Natural killer cell treated with Interleukin-12 subunit alpha and Interleukin-12 subunit beta and Interleukin-15 and Interleukin-18, amount 100 ng/mL, for 72 hours (primary cell): ENCODE measurements at places on chromosomes 7 and 10. TPM values are rescaled to one million over a fixed set of nuclear protein-coding genes. Genes with fewer than 3 reads are reported as not detected.
A peak's percentile ranks its signal among the peaks of the same experiment; 100 is the strongest.

Gene PRLHR
- not detected for total RNA-seq

Gene FAM237B
- not detected for total RNA-seq

DNA sequence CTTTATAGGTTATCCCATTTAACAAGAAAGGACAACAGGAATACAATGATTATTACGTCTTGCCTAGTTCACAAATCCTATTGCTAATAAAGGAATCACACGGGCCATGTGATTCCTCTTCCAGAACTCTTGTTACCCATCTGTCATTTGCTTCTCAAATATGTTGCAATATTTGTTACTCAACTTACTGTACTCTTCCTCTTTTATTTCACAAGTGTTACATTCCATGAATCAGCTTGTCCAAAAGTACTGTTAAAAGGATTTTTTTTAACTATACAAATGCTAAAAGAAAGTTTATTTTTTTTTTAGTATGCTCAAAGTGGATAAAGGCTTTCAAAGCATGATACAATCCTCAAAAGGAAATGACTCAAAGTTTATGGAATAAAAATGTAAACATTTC lies 3.9 kb upstream of the CD36 start:
- no peaks in the 10 kb centered on the region for H3K4me1 ChIP-seq
- no peaks in the 10 kb centered on the region for H3K27me3 ChIP-seq
- H3K27ac ChIP-seq, result no peak overlapping the region
- H3K4me3 ChIP-seq, result no peak overlapping the region
- no peaks in the 10 kb centered on the region for H3K36me3 ChIP-seq
- DNase-seq, result no peak

Gene ADAM8
- total RNA-seq, result 211 TPM

GRCh38 chr10:87960230-87960629 lies 96.8 kb downstream of the PTEN start:
- no peaks in the 10 kb centered on the region for H3K4me1 ChIP-seq
- no peak for DNase-seq
- H3K27me3 ChIP-seq, result no peaks in the 10 kb centered on the region
- peaks cover 11% of the 10 kb centered on the region for H3K36me3 ChIP-seq

- H3K4me3 ChIP-seq, result no peak overlapping the region
- no peak for DNase-seq
- H3K27ac ChIP-seq, result no peak overlapping the region
- H3K27me3 ChIP-seq, result peaks cover 12% of the 10 kb centered on the region
- H3K4me1 ChIP-seq, result no peaks in the 10 kb centered on the region
Measured at GRCh38 chr7:28790467-28790866, 167.7 kb downstream of the TRIL start.

DNA sequence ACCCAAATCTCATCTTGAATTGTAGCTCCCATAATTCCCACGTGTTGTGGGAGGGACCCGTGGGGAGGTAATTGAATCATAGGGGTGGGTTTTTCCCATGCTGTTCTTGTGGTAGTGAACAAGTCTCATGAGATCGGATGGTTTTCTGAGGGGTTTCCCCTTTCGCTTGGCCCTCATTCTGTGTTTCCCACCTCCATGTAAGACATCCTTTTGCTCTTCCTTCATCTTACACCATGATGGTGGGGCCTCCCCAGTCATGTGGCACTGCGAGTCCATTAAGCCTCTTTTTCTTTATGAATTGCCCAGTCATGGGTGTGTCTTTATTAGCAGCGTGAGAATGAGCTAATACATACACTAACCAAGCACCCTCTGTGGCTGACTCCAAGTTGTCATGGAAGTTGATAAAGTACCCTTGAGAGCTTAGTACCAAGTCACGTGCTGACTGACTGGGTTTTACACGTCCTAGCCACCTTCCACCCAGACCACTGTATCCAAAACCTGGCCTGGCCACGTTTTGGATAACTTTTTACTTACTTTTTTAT lies 614.4 kb downstream of the SDK1 start:
- no peaks in the 10 kb centered on the region for H3K4me1 ChIP-seq
- peaks cover 12% of the 10 kb centered on the region for H3K27me3 ChIP-seq
- no peak overlapping the region for H3K4me3 ChIP-seq
- no peak overlapping the region for H3K27ac ChIP-seq
- no peaks in the 10 kb centered on the region for H3K36me3 ChIP-seq
- no peak for DNase-seq

Gene MOGAT3
- total RNA-seq, result not detected

Gene CLDN4
- total RNA-seq, result not detected

- H3K27ac ChIP-seq, result no peak overlapping the region
- H3K36me3 ChIP-seq, result no peaks in the 10 kb centered on the region
- peaks cover 24% of the 10 kb centered on the region for H3K4me1 ChIP-seq
- peaks cover 64% of the 10 kb centered on the region for H3K27me3 ChIP-seq
Measured at GRCh38 chr10:99531026-99531695, 1.6 kb upstream of the NKX2-3 start.

Gene RAMP3
- not detected for total RNA-seq

DNA sequence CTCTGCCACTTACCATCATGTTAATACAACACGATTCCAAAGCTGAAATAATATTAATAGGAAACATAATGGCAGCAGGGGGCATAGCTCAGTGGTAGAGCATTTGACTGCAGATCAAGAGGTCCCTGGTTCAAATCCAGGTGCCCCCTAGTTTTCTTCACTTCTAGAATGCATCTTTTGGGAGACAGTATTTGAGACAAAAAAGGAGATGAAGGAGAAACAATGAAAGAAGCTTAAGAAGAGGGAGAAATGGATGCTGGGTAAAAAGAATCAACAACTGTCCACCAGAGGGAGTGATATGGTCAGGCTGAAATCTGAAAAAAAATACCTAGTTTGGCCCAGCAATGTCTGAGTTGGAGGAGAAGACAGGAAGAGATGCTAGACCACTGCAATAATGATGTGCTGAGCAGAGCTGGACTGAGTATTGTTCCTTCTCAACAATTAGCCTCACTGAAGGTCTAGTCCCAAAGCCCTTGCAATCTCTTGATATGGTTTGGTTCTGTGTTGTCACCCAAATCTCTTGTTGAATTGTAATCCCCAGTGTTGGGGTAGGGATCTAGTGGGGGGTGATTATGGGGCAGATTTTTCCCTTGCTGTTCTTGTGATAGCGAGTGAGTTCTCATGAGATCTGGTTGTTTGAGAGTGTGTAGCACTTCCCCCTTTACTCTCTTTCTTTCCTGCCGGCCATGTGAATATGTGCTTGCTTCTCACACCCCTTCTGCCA lies 48.3 kb downstream of the ZNF783 start:
- no peaks in the 10 kb centered on the region for H3K36me3 ChIP-seq
- DNase-seq, result no peak
- H3K27me3 ChIP-seq, result peaks cover 7% of the 10 kb centered on the region
- no peak overlapping the region for H3K4me3 ChIP-seq

GRCh38 chr10:6562221-6562620 lies 17.9 kb downstream of the PRKCQ start:
- H3K27ac ChIP-seq, result peak overlapping the region; percentile 90
- H3K27me3 ChIP-seq, result no peaks in the 10 kb centered on the region
- DNase-seq, result no peak
- peaks cover 15% of the 10 kb centered on the region for H3K36me3 ChIP-seq

Gene PDE1C
- total RNA-seq, result 0.12 TPM
